ENCODE measurements at places on chromosomes 5 and 9.

DNA sequence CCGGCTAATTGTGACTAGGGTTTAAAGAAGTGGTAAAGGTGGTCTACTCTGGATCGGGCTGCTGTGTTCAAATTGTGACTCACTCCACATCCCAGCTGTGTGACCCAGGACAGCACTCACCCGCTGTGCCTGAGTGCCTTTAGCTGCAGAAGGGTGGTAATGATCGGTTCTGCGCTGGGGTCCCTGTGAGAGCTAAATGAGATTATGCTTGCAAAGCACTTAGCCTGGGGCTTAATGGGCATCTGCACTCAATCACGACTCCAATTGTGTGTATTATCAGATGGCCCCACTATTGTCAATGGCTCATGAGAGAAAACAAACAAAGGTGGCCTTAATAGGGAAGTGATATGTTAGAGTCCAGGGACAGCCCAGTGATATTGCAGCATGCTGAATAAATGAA, 25.1 kb upstream of the TBC1D2 start:
- no peak for DNase-seq

DNA sequence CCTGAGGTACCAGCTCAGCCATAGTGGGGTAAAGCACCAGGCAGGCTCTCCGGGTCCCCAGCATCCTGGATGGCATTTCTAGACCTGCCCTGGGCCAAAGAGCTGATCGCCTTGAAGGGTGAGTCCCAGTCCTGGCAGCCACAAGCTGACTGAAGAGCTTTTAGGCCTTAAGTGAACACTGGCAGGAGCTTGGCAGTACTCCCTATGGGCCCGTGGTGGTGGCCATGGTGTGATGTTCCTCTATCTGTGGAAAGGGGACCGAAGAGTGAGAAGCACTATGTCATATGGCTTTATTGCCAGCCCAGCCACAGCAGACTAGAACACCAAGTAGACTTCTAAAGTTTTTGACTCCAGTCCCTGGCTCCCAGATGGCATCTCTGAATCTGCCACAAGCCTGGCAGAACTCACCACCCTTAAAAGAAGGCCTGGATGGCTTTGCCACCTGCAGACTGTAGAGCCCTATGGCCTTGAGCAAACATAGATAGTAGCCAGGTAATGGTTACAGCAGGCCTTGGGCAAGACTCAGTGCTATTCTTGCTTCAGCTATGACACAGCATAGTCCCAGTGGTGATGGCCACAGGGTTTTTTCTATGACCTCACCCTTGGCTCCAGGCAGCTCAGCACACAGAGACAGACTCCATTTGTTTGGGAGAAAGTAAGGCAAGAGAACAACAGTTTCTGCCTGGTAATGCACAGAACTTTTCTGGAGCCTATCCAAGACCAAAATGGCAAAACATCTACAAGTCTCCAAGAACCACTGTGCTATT, 801.5 kb upstream of the DMAC1 start:
- DNase-seq: no peak

DNA sequence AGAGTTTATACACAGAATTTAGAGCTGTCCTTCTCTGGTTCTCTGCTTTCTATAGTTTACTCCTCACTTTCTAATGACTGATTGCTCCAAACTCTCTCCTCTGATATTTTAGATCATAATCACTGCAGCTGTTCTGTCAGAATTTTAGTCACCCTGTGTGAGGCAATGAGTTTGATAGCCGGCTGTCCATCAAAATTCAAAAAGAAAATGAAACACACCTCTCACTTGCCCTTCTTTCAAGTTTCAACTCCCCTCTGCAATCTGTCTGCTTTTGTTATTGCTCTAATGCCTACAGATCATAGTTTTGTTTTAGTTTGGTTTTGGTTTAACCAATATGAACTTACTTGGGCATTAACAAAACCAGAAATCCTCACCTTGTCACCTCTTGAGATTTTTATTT, 23.3 kb upstream of the ABLIM3 start:
- DNase-seq: no peak

DNA sequence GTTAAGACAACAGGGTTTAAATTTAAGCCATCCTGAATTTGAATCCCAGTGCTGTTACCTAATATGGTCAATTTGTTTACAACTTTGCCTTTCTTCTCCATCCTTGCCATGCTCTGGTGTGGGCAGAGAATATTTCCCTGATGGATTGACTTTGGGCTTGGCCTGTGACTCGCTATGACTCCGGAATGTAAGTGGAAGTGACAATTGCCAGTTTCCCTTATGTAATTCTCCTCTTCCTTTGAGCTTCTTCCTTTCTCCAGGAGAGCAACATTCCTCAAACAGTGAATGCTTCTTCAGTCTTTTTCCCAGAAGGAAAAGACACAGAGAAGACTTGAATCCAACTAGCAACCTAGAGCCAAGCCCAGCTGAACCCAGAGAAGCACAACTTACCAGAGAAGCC, 159.1 kb downstream of the LURAP1L start:
- no peak for DNase-seq

GRCh38 chr5:37640088-37640487, 199.8 kb downstream of the GDNF start:
- DNase-seq: no peak

GRCh38 chr9:972501-973294, 3.8 kb upstream of the DMRT3 start:
- DNase-seq: no peak

GRCh38 chr5:144395704-144396103, 225.0 kb downstream of the KCTD16 start:
- DNase-seq: no peak

GRCh38 chr5:89998519-89999305, 410.8 kb downstream of the CETN3 start:
- DNase-seq: no peak

DNA sequence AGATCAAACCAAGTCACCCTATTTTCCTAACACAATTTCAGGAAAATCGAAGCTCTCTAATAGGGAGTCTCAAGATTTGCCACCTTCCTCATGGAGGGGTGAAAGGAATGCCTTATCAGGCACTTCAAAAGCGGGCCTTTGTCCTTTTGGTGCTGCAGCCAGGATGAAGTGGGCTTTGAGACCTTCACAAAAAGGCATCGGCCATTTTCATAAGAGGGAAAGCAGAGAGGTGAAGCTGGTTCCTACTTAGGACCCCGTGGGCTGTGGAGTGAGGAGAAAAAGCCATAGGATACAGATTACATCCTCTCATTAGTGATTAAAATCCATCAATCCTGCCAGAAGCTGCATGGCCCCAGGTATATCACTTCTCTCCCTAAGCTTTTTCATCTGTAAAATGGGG, 859 bp downstream of the CDKN2AIPNL start:
- no peak for DNase-seq

GRCh38 chr5:109688630-109688969, 1.1 kb upstream of the MAN2A1 start:
- DNase-seq: no peak

GRCh38 chr9:77251050-77251449, 73.7 kb downstream of the VPS13A start:
- DNase-seq: no peak

GRCh38 chr5:149114403-149115312, 26.6 kb upstream of the ABLIM3 start:
- DNase-seq: peak; percentile 68

DNA sequence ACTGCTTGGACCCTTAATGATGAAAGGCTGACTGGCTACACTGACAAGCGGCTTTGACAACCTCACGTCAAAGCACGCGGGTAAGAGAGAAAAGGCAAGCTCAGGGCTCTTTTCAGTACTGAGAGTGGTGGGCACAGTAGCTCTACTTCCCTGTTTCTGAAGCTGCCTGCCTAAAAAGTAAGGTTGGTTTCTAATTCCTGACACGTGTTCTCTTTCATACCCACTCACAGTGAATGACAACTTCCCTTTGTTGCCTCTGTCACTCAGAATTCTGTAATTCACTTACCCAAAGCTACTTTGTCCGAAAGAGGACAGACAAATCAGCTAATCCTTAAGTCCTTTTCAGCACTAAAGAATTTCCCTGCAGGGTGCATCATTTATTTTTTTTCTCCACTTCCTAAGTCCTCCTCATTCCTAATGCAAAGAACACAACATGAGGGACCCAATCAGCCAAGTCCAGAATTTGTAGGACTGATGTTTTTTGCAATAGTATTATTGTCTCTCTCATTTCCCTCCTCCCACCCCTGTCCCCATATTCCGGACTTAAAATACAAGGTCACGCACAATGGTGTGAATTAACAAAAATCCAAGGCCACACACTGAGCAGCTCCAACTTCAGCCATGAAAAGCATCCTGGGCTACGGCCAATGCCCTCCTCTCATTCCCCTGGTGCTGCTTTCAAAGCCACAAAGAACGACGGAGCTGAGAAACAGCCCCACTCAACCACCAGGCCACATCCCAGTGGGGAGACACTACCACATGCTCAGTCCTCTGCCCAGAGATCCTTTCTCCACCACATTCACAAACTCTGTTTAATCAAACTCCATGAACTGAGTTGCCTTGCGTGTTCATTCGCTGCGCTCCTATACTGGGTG, 221.0 kb downstream of the TSSK1B start:
- no peak for DNase-seq

DNA sequence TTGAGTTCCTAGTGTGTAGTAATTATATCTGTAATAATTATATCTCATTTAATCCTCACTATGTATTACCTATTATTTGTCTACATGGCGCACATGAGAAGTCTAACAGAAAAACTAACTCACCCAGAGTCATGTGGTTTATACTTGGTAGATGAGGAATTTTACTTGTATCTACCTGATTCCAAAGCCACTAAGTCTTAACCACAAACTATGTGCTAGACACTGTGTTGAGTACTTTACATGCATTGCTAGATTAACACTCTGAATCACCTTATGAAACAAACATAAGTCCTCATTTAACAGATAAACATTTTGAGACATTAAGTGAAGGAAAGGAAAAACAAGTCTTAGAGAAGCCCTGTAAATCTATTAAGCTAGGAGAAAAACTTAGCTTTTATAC, 404.8 kb downstream of the TLR4 start:
- no peak for DNase-seq

DNA sequence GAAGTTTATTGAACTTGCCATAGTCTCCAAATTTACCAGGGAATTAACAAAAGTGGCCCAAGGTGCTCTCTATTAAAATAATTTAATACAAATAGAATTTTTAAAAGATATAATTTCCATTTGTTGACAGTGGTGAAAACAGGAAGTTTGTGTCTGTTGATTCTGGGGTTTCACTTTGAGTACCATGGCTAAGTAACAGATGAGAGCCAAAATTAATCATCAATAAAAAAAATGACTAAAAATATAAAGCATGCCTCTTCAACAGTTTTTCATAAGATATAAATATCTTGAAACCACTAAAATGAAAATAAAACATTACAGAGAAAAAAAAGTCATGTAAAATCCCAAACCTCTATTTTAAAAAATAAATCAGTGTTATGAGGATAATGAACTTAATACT, 49.8 kb downstream of the SGCD start:
- no peak for DNase-seq

DNA sequence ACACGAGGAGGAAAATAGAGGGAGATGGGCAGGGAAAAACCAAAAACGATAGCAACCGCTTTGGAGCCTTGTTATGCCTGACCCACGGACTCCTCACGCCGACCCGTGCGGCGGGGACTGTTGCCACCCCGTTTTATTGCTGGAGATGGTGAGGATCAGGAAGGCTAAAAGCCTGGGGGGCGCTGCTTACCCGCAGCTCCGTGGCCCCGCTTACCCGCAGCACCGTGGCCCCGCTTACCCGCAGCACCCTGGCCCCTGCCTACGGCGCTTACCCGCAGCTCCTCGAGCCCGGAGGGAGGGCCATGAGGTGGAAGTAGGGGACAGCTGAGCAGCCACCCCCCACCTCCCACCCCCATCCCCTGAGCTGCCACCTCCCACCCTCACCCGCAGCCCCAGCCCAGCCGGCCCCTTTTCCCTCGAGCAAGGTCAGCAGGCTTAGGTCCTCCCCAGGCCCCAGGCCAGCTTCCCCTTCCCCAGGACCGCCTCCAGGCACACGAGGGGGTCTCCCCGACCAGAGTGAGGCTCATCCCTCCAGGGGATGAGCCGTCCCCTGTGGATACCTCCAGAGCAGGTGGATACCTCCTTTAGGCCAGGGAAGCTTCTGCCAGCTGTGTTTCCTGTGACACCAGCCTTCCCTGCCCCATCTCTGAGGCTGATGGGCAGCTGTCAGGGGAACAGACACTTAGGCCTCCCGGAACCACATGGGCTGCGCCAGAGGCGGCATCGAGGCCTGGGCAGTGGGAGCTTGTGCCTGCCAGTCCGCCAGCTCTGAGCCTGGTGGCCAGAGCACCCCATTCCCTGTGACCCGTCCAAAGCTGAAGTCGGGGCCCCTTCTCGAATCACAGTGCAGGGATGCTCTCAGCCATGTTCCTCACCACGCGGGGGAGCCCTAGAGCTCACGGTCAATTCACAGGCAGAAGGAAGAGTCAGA, 92.3 kb downstream of the LMX1B start:
- no peak for DNase-seq

DNA sequence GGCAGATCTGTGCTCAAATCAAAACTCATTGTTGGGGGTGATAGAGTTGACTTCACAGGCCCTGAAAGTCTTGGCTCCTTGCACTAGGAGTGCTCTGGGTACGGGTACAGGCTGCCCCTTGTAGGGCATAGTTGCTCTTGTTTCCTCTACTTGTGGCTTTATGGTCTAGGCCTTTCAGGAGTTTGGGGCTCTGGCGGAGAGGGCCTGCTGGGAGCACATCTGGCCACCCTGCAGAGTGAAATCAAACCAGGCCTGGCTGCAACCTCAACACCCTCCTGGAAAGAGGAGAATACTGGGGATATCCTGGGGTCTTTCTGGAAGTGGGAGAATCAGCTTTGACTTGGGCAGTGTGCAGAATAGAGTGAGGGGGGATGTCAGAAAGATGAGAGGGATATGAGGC, 1.5 kb downstream of the TGFBI start:
- DNase-seq: no peak

GRCh38 chr5:404666-405241, 38.2 kb upstream of the EXOC3 start:
- DNase-seq: no peak

- no peak for DNase-seq
These were observed 49.0 kb downstream of the CDO1 start for GRCh38 chr5:115767424-115767823.

DNA sequence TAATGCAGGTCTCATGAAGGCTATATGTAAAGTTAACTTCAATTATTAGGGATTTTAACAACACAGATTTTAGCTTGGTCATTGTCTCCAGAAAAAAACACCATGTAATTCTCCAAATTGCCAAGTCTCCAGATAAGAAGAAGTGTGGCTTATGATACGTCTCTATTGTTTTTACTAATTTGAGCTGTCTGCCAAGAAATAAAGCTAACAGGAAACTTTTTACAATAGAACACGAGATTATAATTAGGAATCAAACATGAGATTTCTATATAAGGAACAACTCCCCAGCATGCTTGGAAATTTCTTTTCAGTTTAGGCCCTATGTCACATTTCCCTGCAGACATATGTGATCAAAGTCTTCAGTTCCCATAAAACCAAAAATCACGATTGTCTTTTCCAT, 142.7 kb downstream of the MCTP1 start:
- DNase-seq: no peak
